ENCODE measurements at places on chromosomes 1 and 21.

DNA sequence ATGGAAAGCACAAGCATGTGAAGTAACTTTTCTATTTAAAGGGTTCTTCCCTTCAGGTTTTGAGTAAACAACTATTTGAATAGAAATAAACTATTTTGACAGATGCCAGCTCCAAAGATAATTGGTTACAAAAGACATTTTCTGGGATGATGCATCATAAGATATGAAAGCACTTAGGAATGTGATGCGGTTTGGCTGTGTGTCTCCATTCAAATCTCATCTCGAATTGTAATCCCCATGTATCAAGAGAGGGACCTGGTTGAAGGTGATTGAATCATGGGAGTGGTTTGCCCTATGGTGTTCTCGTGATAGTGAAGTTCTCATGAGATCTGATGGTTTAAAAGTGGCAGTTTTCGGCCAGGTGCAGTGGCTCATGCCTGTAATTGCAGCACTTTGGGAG is 6.4 kb downstream of the DISP1 start:
- DNase-seq = no peak

DNA sequence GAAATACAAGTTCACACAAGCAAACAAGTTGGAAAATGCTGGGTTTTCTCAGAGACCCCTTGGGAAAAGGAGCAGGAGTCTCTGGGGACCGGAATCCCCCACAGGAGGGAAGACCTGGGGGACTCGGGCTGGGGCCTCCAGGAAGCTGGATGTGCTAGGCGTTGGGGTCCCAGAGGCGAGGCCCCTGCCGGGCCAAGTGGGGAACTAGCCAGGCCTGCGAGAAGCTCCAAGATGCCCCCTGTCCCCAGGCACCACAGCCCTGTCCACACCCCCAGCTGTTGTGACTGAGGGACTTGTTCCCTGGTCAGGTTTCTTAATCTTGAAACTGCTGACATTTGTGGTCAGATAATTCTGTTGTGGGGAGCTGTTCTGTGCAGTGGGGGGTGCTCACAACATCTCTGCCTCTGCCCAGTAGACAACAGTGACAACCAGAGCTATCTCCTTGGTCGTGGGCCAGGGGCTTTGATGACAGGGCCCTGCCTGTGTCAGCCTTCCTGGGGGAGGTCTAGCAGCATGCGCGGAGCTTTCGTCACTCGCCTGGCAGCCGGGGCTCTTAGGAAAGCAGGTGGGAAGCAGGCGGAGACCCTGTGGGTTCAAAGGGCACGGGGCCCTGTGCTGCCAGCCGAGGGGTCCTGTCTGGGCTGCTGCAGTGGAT is 126.4 kb upstream of the ARHGEF16 start:
- DNase-seq = no peak

GRCh38 chr1:21586846-21587601 is 77.8 kb downstream of the ALPL start:
- no peak for DNase-seq

GRCh38 chr1:87644579-87645190 is 316.0 kb downstream of the LMO4 start:
- DNase-seq = no peak

- no peak for DNase-seq
These were observed 18.8 kb downstream of the SLC1A7 start for GRCh38 chr1:53123453-53124140.

GRCh38 chr1:83762416-83762815 is 236.5 kb downstream of the TTLL7 start:
- DNase-seq = no peak

GRCh38 chr1:117077267-117077666 is 17.1 kb downstream of the TTF2 start:
- DNase-seq = no peak

DNA sequence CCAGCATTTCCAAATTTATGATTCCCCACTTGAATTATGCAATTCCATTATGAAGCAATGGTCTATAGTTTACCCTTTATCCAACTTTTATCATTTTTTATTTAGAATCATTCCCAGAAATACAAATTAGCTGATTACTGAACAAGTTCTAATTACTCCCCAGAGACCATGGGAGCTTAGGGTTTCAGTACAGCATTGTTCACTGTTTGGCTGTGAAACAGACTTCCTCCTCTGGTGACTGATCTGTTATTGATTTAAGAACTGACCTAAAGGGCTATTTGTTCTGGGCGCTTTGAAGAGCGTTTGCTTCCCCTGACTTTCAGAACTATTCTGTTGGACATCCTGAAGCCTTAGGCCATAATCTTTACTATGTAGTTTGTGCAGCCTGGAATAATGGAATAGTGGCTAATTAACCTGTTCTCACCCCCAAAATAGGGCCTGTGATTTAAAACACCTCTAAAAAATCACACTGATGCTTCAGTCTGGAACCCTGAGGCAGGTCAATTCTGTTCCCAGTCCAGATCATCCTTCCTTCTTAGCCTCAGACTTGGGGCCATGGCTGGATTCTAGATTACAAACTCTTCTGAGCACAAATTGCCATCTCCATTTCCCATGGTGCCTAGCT is 58.7 kb downstream of the ALG14 start:
- DNase-seq = no peak

DNA sequence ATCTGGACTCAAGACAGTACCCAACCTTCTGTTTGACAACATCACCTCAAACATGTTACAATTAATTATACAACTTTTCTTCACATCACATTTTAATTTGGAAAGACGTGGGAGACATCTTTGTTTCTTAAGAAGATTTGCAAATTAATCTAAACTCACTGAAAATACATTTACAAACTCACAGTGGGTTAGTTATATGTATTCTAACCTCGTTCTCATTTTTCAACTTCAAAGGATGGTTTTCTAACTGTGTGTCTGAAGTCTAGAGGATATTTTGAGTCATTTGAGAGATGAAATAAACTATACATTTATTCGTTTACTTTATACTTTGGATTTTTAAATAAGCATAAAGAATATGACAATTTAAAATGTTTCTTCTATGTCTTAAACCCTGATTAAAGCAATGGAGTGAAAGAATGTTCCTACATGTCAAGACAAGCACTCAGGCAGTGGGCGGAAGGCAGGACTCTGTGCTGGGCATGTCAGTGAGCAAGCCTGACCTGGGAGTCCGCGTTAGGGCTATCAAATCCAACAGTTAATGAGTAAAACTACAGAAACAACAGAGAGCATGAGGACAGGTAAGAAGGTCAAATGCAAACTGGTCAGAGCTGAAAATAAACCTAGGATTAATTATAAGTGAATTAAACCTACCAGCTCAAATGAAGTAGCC is 76.5 kb upstream of the CTTNBP2NL start:
- DNase-seq = no peak

GRCh38 chr1:98723574-98723973 is 62.1 kb downstream of the SNX7 start:
- no peak for DNase-seq

DNA sequence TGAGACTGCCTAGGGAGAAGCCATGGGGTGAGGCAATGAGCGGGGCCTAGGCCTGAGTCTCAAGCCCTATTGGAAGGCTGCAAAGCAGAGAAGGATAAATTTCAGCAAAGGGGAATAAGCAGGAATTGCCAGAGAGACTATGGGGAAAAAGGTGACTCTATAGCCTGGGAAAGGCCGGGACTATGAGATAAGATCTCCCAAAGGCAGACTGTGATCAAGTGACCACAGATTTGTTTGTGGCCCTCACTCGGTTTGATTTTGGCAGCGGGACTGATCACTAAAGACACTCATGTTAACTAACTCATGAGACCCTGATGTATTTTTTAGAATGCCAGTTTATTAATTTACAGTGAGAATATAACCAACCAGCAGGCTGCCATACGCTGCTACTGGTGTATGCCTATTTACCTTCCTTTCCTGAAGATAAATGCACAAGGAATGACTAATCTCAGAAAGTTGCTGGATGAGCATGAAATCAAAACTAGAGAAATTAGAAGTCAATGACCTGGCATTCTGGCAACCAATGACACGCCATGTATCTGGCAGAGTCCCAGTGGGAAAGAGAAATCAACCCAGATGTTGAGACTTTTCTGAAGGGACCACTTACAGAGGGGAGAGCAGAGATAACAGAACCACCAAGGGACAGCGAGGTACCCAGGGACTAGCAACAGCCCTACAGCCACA is 4.3 kb downstream of the HSF2BP start:
- DNase-seq = no peak

GRCh38 chr1:156912861-156913808 is 7.3 kb upstream of the LRRC71 start:
- DNase-seq = peak; percentile 59

DNA sequence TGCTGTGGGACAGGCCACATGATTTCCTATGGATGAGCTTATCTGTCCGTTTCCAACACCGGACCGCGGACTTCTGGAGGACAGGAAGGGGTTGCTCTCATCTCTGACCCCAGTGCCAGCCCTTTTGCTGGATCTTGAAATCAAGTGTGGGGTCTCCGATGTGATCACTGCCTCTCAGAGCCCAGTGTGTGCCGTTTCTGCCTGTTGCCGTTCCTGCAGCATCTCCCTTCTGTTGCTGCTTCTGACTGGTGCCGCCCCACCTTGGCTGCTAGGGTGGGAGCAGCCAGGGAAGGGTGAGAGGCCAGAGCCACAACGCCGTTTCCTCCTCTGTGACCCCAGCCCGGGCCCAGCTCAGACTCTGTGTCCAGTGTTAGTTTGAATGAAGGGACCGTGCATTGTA is 67.3 kb upstream of the WNT4 start:
- DNase-seq = no peak
